ENCODE measurements at places on chromosomes 13 and 19.

DNA sequence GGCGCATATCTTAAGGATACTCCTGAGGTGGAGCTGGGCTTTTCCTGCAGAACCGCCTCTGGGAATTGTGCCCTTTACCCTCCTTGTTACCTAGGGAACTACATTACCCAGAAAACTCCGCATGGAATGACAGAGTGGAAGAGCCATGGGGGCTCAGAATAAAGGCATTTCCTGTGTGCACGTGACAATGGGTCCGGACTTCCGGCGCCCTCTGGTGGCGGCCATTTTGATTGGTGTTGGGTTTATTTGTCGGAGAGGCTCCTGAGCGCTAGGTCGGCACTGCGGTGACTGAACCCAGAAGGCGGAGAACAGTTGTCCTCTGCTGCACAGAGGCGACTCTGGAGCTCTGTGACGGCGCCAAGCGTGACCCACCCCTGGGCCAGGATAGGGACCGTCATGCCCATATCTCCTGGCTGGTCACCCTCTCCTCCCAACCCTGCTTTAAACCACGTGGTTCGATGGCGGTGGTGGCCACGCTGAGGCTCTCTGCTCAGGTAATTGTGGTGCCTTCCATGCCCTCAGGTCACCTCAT is at the start of gene ZNF587B:
Gene ZNF587B (plus strand): TSS at position 229 of the 532 bp plus-strand sequence. CDS start 230 bp downstream, at position 459.
- DNase-seq: no peak

GRCh38 chr19:3292958-3293529 is 68.6 kb downstream of the CELF5 start:
- DNase-seq: no peak

GRCh38 chr19:14088634-14089411 is 1.7 kb downstream of the SAMD1 start:
- DNase-seq: no peak

- no peak for DNase-seq
Observed at GRCh38 chr19:42095814-42096230, 19.9 kb downstream of the ZNF574 start.

- no peak for DNase-seq
Observed at GRCh38 chr19:3250675-3251074, 26.2 kb downstream of the CELF5 start.

DNA sequence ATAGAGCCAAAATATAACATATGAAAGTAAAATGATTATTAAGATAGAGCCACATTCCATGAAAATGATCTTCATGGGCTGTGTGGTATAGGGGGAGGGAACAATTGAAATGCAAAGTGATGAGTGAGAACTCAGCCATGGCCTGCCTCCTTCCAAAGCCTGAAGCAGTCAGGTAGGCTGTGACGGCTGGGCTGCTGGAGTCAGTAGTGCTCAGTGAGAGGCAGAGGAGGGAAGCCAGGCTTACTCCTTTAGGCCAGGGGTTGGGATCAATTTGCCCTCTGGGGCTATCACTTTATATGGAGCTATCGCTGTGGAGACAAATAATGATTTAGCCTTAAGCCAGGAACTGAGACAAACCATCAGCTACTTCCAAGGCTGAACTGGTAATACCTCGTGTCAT is 654.9 kb downstream of the FGF9 start:
- no peak for DNase-seq

DNA sequence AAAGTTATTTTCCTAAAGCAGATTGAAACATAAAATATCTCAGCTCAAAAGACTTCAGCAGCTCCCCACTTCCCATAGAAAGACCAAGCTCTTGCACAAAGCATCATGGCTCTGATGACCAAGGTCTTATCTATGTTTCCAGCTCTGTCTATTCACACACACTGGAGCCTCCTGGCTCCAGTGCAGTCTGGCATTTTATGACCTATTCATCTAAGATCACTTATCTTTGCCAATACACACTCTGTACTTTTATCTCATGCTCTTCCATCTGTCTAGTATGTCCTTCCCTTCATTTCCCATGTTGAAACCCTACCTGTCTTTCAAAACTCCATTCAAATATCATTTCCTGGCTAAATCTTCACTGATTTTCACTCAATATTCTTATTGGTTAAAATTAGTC is 74.4 kb downstream of the FGF9 start:
- DNase-seq: no peak

GRCh38 chr13:30126903-30127428 is 180.4 kb downstream of the KATNAL1 start:
- DNase-seq: no peak

GRCh38 chr13:93690139-93690538 is 463.5 kb downstream of the GPC6 start:
- no peak for DNase-seq

DNA sequence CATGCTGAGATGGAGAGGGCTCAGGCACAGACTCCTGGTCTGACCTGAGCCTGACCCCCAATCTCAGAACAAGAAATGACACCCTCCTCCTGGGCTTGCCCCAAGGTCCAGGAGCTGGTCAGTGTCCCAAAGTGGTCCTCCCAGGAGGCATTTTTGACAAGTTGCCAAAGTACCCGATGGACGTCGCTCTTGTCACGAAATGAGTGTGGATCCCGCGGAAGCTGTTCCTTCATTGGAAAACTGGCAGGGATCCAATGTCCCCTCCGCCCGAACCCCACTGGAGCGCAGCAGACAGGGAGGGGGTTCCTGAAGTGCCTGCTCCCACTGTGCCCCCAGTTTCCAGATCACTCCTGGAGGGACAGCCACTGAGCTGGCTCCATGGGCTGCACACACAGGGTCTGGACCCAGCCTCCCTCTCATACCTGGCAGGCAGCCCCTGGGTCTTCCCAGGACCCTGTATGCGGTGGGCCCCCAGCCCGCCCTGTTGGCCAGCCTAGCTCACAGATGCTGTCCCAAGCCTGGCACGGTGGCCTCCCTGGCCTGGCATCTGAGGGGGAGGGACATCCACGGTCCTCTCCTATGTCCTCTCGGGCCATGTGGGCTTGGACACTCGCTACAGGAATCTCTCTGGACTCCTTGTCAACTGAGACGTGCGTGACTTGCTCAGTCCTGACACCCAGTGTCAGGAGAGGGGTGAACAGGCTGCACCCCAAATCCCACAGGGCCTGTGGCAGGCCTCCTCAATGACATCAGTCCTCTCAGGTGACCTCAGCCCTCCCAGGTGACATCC is 12.8 kb upstream of the ZNF14 start:
- no peak for DNase-seq

DNA sequence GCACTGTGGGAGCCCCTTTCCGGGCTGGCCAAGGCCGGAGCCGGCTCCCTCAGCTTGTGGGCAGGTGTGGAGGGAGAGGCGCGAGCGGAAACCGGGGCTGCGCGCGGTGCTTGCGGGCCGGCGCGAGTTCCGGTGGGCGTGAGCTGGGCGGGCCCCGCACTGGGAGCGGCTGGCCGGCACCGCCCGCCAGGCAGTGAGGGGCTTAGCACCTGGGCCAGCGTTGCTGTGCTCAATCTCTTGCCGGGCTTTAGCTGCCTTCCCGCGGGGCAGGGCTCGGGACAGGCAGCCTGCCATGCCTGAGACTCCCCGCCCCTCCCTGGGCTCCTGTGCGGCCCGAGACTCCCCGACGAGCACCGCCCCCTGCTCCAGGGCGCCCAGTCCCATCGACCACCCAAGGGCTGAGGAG is 405.2 kb upstream of the PRR20A start:
- DNase-seq: no peak

- DNase-seq: no peak
Observed at GRCh38 chr13:42049454-42049813, 986 bp downstream of the DGKH start.

GRCh38 chr13:32737679-32738078 is 151.4 kb downstream of the PDS5B start:
- no peak for DNase-seq

DNA sequence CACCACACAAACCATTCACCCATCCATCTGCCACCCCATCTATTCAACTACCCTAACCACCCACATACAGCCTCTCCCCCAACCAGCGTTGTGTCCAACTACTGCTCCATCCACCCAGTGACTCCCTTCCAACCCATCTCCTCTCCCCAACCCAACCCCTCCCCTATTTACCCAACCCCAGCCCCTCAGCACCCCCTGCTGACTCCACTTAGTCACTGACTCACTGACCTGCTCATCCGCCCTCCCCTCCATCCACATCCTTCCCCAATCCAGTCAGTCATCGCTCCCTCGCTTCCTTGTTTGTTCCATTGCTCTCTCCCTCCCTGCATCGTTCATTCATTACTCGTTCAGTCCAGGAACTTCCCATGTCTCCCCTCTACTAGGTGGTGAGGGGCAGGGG is 39.2 kb downstream of the KCNC3 start:
- DNase-seq: no peak

- DNase-seq: no peak
Observed at GRCh38 chr13:111652676-111653075, 332.2 kb downstream of the TEX29 start.

DNA sequence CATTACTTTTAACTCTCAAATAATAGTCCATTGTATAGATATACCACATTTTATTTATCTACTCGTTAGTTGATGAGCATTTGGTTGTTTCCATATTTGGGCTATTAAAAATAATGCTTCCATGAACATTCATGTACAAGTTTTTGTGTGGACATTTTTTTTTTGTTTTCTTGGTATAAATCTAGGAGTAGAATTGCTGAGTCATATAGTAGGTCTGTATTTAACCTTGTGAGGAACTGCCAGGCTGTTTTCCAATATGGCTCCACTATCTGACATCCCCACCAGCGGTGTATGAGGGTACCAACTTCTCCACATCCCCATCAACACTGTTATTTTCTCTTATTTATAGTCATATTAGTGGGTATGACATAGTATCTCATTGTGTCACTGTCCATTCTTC is 143.1 kb downstream of the RAP2A start:
- no peak for DNase-seq

GRCh38 chr13:84077271-84077670 is 195.0 kb upstream of the SLITRK1 start:
- no peak for DNase-seq

DNA sequence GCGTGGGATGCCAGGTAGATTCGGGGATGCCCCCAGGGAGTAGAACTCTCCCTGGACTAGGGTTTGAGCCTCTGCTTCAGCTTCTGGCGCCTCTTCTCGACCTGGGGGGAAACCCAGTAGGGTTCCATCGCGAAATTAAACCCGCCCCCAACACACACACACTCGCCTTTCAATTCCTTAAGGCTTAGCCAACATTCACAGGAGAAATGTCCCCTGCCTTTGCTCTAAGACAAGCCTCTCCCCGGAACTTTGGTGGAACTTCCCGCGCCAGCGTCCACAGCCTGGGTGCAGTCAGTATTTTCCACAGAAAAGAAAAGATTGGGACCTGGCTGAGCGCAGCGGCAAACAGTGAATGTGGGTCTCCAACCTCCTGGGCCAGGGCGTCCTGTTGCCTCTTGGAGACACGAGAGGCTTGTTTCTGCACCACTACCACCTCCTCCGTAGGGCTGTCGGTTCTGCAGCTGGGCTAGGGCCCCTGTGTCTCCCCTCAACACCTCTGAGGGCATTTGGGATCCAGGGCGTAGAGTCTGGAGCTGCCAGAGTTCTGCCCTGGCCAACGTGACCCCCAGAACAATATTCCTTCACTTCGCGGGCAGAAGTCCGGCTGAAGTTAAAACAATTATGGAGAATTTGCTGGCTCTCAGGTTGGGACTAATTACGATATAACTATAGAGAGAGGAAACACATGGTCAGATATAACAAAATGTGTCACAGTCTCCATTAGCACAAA is 3.2 kb downstream of the PDX1 start:
- DNase-seq: no peak

GRCh38 chr13:25375727-25376358 is 4.1 kb downstream of the ATP8A2 start:
- DNase-seq: no peak
